ENCODE measurements at places on chromosomes 11 and 22. TPM values are rescaled to one million over a fixed set of nuclear protein-coding genes. Genes with fewer than 3 reads are reported as not detected.

DNA sequence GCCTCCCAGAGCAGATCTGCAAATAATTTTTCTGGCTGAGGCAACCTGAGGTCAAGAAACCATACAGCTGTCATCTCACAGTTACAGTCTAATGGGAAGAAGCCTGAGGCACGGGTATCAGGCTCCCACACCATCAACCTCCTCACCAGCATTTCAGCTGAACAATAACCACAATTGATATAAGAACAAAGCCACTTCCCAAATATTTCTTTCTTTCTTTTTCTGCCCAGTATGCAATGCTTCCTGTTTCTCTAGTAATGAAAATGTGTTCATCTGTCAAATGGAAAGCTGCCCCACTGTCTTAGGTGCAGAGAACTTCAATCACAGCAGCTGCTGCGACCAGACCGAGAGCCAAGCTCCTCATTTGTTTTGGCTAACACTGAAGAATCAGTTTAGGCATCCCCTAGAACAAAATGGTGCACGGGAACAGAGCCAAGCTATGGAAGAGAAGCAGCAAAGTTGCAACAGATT, 108.4 kb downstream of the BLID start:
- DNase-seq = no peak

- DNase-seq = no peak
Measured at GRCh38 chr11:39678996-39679395, 1780.5 kb downstream of the LRRC4C start.

DNA sequence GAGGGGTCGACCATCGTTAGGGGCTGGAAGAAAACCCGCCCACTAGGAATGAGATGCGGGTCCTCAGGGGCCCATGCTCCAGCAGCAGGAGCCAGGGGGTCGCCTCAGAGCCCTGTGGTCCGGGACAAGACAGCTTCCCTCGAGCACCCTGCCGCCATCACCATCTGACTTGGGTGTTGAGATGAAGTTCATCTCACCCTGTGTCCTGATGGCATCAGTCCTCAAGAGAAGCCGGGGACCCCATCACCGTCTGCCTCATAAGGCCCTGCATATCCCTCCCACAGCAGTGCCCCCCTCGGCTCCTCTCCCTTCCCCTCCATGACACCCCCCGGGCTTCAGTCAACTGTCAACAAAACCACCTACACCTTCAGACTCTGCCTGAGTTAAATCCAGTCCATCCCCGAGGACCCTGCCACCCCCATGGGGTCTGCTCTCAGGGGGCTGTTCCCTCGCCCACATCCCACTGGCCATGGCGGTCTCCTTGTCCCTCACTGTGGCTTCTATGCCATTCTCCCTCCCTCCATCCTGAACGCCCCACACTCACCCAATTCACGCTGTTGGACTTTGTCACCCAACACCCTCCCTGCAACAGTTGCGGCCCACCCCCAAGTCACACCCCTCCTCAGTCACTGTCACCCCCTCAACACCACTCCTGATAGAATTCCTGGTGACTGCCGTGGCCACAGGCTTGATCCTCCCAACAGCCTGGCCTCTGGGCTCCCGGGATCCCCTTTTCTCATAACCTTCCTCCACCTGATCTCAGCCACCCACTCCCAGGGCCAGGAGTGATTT, 87.7 kb upstream of the RTL6 start:
- DNase-seq = no peak

- DNase-seq = no peak
Measured at GRCh38 chr11:118136801-118137200, 15.8 kb downstream of the SCN4B start.

GRCh38 chr11:11981364-11981763, 27.1 kb downstream of the DKK3 start:
- DNase-seq = no peak

DNA sequence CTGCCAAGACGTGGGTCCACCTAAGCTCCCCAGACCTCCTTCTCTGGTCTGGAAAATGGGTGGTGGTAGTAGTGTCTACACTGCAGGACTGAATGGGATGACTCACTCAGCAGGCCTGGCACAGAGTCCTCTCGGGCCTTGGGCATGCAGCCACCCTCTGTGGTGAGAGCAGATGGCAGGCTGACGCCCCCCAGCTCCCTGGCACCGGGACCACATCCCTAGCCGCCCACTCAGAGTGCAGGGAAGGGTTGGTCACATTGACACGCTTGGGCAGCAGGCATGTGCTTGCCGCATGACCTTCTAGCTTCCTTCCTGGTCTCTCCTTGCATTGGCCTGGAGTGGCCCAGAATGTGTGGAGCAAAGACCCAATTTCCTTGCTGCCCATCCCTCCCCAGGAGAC, 30.7 kb upstream of the PRODH start:
- DNase-seq = no peak

The HEPACAM gene
- not detected for total RNA-seq

The SEC14L6 gene
- not detected for total RNA-seq

Measured in activated CD4-positive, alpha-beta T cell treated with anti-CD3 and anti-CD28 coated beads for 36 hours (primary cell).